CD4-positive, alpha-beta T cell treated with Interleukin-15 for 4 hours (primary cell): ENCODE measurements at places on chromosomes 7 and 10.

DNA sequence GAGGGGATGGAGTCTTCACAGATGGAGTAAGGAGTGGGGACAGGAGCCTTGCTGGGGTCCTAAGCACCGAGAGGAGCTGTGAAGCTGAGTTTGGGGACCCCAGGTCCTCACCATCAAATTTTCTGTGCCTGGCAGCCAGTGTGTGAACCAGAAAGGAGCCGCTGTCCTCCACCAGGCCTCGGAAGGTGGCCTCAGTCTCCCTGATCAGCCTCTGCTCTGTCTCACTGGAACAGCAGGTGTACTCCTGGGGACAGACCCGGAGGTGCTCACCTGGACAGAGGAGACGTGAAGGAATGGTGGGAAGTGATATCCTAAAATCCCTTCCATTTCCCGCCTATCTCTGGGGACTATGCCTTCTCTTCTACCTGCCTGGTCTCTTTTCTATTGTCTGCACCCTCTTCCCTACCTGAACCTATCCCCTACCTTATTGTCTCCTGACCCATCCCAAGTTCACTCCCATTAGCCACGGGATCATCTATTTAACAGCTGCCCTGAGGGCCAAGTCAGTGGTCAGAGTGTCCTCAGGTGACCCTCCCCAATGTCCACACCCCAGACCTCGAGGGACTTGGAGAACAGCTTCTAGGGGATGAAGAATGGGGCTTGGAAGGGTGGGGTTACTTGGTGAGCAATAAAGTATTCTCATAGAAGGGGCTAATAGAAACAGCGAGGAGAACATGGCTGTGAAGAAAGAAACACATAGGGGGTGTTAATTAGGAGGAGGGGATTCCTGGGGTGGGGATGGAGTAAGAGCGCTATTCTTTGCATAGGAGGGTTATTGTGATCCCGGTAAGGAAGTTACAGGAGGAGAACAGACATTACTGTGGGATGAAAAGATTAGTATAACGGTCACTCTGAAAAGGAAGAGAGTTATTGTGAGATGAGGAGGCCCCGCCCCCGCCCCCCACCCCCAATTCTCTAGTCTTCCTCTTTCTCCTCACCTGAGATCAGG, 811 bp downstream of the GPC2 start:
- no peak for DNase-seq

DNA sequence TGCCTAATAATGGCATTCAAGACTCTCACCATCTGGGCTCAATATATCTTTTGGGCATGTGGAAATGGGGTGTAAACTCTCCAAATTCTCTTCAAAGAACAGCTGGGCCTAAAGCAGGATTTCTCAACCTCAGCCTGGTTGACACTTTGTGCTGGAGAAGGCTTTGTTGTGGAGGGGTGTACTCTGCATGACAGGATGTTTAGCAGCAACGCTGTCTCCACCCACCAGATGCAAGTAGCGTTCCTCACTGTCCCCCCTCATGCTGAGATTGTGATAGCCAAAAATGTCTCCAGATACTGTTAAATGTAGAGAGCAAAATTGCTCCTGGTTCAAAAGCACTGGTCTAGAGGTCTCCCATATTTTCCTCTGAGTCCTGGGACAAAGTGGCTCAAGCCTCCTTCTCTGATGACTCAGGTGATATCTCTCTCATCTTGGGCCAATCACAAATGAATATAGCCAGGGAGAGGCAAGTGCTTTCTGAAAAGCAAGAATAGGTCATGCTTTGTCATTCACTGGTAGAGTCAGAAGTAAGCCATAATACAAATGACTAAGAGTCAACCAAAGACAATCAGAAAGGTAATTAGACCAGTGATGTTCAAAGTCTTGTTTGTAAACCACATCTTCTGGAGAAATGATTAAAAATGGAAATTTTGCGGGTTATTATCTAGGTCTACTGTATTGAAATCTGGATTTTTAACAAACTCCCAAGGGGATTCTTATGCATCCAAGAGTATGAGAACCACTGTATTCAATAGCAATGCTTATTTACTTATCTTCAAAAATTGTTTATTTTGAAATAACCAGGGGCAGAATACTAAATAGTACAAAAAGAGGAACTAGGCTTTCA, 330.8 kb downstream of the PTEN start:
- DNase-seq, result peak; percentile 57

DNA sequence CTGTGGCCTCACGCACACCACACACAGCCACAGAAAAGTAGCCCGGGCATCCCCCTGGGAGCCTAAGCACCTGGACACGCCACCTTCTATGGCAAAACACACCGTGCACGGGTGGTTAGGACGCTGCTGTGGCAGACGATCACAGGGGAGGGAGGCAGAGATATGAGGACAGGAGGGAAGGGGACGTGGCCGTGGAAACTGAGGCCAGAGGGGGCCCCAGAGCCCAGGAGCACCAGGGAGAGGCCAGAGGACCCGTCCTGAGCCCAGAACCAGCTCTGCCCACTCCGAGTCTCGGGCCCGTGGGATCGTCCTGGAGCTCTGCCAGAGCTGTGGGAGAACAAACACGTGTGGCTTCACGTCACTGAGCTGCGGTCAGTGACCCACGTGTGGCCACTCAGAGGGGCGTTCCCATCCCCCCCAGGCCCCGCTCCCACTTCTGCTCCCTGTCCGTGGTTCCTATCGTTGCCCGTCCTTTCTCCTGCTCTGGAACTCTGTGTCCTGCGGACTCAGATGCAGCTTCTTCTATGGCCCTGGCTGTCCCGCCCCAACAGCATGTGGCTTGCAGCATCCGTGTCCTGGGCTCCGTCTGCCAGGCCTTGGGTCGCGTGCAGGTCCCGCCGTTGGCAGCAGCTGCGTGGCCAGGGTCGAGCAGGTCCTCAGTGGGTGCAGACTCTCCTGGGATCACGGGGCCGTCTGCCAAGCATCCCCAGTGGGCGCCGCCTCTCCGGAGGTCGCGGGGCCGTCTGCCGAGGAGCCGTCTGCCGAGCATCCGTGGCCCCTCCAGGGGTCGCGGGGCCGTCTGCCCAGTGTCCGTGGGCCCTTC, 31.0 kb downstream of the GET4 start:
- no peak for DNase-seq

GRCh38 chr10:74213571-74214162, 62.6 kb downstream of the ADK start:
- DNase-seq, result peak; percentile 56

- DNase-seq, result no peak
Measured at GRCh38 chr7:30743371-30744074, 8.4 kb upstream of the INMT start.

DNA sequence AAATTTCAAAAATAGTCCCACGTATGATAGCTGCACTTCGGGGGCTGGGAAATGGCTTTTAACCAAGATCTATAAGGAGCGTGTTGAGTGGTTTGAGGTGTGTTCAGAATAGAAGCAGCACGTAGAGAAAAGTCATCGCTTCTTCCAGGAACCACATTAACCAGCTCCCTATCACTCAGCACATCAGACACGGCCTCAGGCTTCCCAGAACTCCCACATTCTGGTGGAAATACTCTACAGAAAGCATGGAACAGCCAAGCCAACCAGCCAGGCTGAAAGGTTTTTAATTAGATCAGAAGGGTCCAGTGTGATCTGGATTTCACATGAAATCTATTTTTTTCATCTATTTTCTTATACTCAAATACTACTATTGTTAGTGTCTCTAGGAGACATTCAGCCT, 231.5 kb upstream of the NRP1 start:
- DNase-seq, result no peak

DNA sequence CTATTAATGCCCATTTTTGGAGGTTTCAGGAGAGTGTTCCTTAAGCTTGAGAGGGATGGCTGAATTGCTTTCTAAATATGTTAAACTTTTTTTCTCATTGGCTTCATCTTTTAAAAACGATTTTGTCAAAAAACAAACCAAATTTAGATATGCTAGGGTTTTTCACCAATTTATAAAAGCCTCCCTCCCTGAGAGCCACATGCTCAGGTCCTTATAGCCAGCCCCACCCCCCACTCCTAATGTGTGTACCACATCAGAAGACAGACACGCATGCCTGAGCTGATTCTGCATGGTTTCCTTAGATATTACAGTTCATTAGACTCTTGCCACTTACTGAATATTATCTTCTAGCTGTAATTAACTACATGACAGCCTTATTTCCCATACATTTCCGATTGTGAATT, 2.0 kb downstream of the CUL1 start:
- DNase-seq, result peak; percentile 40

DNA sequence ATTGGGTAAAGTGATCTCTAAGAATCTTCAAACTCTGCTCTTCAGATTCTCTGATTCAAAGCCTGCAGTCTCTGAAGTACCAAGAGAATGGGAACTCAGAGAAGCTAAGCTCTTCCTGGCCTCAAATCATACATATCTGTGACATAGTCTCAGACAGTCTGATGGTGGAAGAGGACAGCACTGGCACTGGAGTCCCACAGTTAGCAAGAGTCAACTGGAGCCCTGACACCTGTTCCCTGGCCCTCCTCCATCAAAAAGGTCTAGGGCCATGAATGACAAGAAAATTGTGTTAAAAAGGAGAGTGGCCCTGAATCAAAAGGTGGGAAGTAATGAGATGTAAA, 37.7 kb downstream of the PRSS2 start:
- DNase-seq, result no peak

DNA sequence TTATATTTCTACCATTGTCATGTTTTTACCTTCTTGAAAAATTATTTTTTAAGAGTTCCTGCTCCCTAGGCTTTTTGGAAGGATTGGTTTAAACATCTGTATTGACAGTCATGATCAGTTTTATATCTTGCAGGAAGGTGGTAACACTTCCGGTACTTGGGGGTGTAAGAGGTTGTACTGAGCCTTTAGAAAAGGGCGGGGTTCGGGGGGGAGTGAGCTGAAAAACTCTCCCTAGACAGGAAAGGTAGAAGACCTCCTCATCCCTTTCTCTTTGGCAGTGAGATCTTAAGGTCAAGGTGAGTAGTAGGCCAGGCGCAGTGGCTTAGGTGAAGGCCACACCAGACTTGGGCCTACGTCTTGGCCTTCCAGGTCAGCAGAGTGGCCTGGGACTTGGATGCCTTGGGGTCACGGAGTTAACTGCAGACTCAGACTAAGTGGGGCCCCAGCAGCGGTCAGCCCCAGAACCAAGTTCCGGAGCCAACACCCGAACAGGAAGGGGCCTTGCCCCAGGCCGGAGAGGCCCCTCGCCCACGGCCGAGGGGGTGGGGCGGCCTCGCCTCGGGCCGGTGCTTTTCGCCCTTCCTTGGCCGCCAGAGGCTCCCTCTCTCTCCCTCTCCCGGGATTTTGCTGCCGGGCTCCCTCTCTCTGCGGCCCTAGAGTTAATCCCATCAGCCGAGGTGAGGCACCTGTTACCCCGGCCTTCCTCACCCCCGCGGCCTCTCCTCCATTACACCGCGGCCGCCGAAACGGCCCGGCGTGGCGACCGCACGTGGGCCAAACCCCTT, at the start of gene PPP1R9A:
Gene PPP1R9A, plus strand, starts transcription at position 569 of the 785 bp plus-strand sequence. CDS start 2,520 bp downstream, outside the sequence.
- no peak for DNase-seq

DNA sequence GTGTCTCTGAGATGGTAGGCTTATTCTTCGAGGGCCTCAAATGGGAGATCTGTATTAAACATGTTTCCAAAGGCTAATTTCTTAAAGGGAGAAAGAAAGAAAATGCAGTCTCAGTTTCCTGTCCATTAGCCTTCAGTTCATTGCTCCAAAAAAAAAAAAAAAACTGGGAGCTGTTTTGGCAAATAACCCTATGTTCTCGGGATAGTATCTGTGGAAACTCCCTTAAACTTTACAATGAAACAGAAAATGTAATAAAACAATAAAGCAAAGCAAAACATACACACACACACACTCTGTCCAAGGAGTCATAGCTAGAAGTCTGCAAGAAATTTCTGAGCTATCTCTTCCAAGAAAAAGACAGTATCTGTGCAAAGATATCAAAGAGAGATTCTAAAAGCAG, 172.5 kb upstream of the CELF2 start:
- no peak for DNase-seq

DNA sequence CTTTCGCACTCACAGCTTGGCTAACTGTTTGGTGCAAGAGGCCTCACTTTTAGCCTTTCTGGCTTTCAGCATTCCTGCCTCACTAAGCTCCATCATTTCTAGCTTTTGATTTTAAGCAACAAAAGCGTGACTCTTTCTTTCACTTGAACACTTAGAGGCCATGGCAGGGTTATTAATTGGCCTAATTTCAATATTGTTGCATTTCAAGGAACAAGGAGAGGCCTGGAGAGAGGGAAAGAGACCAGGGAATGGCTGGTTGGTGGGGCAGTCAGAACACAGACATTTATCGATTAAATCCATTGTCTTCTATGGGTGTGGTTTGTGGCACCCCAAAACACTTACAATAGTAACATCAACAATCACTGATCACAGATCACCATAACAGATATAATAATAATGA, 31.3 kb downstream of the CHST3 start:
- no peak for DNase-seq

- DNase-seq, result no peak
Measured at GRCh38 chr7:152312316-152312715, 123.5 kb downstream of the KMT2C start.

- no peak for DNase-seq
Measured at GRCh38 chr10:46555366-46555712, 1.1 kb downstream of the GPRIN2 start.

DNA sequence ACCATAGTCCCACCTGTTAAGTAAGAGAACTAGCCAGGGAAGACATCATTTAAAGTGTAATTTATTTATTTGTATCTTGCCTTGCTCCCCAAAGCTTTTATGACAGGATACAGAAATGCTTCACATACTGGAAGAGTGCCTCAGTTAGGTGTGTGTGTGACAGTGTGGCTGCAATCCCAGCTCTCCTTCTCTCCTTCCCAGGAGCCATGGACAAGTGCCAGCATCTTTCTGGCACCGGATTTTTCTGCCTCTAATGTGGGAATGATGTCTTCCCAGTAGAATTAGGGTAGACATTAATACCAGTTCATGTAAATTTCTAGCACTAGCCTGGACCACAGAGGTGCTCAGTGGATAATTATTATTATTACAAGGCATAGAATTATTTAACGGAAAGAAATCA, 30.3 kb upstream of the ATXN7L1 start:
- DNase-seq, result no peak

GRCh38 chr10:18216482-18216881, 76.3 kb downstream of the CACNB2 start:
- no peak for DNase-seq

DNA sequence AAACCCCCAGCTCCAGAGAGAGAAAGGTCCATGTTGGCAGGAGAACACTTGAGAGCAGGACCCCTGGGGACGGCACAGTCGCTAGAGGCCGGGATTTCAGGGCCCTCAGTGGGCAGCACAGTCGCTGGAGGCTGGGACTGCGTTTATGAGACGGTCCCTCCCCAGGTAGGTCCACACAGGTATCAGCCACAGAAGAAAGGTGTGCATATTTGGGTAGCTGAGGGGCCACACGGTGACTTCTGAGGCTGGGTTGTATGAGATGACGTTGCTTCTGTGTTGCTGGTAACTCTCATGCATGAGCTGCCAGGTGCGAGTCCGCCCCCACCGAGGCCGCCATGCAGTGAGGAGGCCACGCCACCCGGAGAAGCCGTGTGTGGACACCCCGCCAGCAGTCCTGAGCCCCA, 56.9 kb upstream of the PPP2R2D start:
- DNase-seq, result no peak

- DNase-seq, result no peak
Measured at GRCh38 chr10:92756201-92757065, 66.7 kb downstream of the HHEX start.
